ENCODE measurements at places on chromosomes 2 and 18.

DNA sequence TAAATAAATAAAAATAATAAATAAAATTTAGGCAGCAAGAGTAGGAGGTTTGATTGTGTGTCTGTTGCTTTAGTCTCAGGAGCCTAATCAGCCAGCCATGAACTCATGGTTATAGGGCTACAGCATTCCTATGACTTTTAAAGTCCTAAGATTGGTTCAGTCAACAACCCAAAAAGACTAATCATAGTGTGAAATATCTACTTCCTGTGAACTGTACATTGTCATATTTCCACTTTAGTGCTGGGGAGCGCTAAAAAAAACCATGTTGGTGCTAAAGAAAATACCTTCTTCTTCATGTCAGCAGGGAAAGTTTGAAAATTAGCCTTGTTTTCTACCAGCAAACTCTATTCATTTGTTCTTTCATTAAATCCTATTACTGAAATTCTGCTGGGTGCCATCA, 521.6 kb downstream of the RNF144A start:
- no peak for DNase-seq

GRCh38 chr2:21288739-21289520, 165.2 kb downstream of the TDRD15 start:
- no peak for DNase-seq

DNA sequence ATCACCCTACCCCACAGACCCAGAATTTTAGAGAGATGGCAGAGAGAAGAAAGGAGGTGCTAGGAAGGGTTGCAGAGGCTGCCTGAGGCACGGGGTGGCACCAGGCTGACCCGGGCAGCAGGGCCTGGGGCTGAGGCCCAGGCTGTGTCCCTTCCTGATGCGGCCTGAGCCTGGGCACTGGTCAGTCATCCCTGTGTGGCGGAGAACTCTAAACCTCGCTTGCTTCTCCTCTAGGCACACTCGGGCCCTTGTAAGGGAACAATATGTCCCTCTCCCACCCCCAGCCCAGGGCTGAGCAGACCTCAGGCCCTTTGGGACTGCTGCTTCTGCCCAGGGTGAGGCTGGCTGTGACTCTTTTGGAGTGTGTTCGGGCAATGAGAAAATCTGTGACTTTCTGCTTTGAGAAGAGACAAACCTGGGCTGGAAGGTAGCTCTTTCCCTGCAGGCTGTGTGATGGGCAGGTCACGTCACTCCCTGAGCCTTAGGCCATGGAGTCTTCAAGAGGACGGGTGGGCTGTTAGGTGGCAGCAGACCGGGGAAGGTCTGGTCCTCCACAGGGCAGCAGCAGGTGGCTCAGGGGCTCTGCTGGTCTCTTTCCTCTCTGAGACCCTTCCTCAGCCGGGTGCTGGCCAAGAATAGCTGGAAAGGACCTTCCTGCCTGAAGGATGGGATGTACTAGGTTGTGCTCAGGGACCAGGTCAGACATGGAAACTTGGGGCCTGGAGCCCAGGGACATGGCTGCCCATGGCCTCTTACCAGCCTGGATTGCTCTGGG, 96.8 kb downstream of the GLI2 start:
- no peak for DNase-seq

DNA sequence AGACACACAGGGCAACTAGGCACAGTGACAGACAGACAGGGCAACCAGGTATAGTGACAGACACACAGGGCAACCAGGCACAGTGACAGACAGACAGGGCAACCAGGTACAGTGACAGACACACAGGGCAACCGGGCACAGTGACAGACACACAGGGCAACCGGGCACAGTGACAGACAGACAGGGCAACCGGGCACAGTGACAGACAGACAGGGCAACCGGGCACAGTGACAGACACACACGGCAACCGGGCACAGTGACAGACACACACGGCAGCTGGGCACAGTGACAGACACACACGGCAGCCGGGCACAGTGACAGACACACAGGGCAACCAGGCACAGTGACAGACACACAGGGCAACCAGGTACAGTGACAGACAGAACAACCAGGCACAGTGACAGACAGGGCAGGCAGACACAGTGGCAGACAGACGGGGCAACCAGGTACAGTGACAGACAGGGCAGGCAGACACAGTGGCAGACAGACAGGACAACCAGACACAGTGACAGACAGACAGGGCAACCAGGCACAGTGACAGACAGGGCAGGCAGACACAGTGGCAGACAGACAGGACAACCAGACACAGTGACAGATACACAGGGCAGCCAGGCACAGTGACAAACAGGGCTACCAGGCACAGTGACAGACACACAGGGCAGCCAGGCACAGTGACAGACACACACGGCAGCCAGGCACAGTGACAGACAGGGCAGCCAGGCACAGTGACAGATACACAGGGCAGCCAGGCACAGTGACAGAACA, 64.7 kb upstream of the RAB6C start:
- no peak for DNase-seq

- DNase-seq: peak; percentile 49
Observed at GRCh38 chr2:226063704-226064440, 664.4 kb downstream of the NYAP2 start.

Data from fibroblast of gingiva (primary cell).